ENCODE measurements at places on chromosomes 16 and 17.
A peak's percentile ranks its signal among the peaks of the same experiment; 100 is the strongest.

- no peak for DNase-seq
These were observed 30.9 kb upstream of the CLEC19A start for GRCh38 chr16:19254611-19255010.

- peak; percentile 23 for DNase-seq
These were observed 735 bp downstream of the LSM12 start for GRCh38 chr17:44065668-44066203.

DNA sequence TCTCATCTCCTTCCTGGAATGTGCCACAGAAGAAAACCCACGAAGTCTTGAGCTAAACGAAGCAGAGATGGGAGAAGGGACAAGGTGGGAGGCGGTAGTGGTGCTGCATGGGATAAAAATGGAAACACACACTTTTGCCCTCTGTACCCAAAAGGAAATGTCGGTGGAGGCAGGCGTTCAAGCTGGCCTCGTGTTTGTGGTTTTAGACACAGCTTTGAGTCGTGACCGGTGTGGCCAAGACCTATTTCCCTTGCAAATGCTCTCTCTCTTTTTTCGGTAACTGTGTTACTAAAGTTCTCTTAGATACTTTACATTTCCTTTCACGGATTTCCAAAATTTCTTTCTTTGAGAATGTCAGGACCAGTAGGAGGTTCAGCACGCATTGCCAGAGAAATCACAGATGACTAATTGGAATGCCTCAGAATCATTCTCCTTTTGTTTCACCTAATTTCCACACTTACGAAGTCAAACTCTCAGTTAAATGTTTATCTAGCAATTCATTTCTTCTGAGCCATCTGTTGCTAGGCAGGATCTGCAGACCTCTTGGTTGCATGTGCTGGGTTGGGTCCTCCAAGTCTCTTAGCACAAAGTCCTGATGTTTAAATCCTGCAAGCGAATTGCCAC, 412.3 kb downstream of the MAF start:
- no peak for DNase-seq

- peak; percentile 58 for DNase-seq
These were observed 6.2 kb upstream of the SLC16A13 start for GRCh38 chr17:7029659-7030058.

DNA sequence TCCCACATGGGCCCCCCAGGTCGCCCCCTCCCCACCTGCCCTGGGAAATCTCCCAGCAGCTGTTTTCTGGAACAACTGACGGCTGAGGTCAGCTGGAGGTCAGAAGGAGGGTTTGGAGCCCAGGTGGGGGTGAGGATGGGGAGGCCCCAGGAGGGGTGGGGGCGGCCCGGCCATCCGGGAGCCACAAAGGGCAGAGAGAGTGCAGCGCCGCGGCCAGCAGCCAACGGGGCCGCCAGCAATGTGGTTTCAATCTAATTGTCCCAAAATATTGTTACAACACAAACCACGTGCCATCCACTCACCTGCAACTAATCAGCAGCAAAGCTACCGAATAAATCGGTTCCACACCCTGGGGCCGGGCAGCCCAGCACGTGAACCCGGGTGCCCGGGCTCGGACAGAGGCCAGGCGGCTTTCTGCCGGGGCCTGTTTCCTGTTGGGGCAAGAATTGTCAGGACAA, 28.3 kb upstream of the SLC38A10 start:
- no peak for DNase-seq

DNA sequence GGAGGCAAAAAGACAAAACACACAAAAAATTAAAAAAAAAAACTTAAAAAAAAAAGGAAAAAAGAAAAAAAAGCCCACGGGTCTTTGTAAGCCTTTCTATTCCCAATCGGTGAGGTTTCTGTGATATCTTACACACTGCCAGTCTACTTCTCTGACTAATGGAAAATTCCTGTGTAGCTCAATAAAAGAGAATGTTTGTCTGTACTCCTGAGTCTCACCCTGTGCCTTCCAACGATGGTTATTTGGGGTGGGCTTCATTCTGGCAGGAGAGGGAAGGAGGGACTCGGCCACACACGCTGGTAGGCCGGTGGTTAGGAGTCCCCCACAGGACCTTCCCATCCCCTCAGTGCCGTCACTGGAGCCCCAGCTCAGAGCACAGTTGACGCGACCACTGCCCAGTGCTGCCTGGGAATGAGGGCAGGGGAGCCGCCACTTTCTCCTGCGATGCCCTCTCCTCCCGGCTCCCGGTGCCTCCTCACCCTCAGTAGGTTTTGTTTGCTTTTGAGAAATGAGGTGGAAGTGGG, 68.0 kb downstream of the AMFR start:
- DNase-seq, result no peak

DNA sequence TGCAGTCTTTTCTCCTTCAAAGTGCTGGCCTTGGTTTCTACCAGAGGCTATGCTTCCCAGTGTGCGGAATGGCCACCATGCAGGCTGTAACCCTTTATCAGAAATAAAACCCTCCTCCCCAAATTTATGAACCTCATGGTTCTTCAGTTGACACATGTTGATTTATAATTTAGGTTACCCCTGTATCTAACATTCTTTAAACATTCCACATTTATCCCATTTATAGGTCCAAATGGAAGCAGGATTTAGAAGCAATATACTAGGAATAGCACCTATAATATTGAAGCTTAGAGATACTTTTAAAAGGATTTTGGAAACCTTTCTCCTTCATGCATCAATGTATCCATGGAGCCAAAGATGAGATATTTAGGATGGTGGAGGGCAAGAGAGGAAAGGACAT, 438.8 kb upstream of the C16orf82 start:
- DNase-seq, result no peak
